Stimulated activated CD4-positive, alpha-beta T cell treated with anti-CD3 and anti-CD28 coated beads, Interleukin-1b, Interleukin-23, amount 100 ng/mL, for 1 hour (primary cell): ENCODE measurements at places on chromosomes 11 and 22.
A peak's percentile ranks its signal among the peaks of the same experiment; 100 is the strongest.

DNA sequence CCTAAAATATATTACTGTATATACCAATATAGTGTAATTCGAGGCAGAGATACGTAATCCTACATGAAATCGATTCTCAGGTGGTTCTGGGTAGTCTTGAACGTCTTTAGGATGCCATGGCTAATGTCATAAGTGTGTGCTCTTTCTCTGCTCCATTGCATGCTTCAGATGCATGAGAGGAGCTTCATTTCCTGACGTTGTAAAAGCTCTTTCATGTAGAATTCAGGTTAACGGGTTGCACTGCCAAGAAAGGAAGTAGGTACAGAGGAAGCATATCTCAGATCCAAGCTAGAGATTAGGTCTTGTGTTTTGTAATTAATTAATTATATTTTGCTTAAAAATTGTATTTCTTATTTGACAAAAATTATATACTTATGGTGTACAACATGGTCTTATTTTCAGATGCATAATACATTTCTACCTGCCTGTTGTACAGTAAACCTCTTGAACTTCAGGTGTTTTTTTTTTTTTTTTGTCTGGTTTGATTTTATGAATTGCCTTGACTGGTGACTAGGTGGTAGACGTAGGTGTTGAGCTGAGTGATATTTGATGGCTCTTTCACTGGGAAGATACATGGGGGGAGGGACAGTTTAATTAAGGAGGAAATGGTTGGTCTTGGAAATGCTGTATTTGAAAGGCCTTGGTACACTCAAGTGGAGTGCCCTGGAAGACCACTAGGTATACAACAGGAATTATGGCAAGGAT, 9.3 kb downstream of the NUP50 start:
- DNase-seq = no peak

DNA sequence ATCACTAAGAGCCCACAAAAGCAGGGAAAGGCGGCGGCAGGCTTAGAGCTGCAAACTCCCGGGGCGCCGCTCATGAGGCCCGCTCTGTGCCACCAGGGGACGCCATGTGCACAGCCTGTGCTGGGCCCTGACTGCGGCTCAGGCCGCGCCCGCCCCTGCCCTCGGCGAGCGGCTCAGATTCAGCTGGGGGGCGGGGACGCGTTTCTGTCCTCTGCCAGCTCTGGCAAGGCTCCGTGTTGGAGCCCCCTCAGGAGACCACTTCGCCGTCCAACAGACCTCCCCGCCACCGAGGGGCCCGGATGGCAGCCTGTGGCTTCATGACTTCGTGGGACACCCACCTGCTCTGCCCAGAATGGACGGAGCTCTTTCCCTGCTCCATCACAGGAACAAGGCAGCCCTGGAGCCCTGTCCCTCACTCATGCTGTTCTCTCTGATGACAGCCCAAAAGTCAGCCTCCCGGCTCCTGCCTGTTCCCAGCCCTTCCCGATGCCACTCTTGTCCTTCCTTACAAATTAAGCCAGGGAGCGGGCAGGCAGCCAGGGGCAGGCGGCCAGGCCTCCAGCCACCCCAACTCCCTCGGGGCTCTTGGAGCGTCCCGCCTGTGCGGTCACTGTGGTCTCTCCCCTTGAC, 69.1 kb downstream of the NAT10 start:
- peak; percentile 75 for DNase-seq

DNA sequence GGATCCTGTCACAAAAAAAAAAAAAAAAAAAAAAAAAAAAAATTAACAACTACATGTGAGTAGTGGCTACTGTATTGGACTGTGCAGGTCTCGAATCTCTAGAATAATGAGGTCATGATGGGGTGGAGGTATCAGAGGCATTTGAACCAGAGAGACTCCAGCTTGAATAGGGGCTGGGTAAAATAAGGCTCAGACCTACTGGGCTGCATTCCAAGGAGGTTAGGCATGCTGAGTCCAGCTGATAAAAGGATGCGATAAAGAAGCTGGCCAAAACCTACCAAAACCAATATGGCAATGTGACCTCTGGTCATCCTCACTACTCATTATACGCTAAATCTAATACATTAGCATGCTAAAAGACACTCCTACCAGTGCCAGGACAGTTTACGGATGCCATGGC, 5.9 kb upstream of the PACSIN3 start:
- no peak for DNase-seq

- DNase-seq = no peak
Observed at GRCh38 chr11:57410287-57410686, 16.6 kb downstream of the SLC43A3 start.

- no peak for DNase-seq
Observed at GRCh38 chr11:10930224-10930971, 72.5 kb upstream of the ZBED5 start.

- no peak for DNase-seq
Observed at GRCh38 chr11:86477495-86478155, 102.9 kb downstream of the CCDC81 start.

- no peak for DNase-seq
Observed at GRCh38 chr11:57742087-57742452, 779 bp downstream of the SELENOH start.

- no peak for DNase-seq
Observed at GRCh38 chr11:73195191-73196007, 22.7 kb upstream of the P2RY2 start.

- no peak for DNase-seq
Observed at GRCh38 chr11:87726506-87726905, 448.7 kb downstream of the RAB38 start.

DNA sequence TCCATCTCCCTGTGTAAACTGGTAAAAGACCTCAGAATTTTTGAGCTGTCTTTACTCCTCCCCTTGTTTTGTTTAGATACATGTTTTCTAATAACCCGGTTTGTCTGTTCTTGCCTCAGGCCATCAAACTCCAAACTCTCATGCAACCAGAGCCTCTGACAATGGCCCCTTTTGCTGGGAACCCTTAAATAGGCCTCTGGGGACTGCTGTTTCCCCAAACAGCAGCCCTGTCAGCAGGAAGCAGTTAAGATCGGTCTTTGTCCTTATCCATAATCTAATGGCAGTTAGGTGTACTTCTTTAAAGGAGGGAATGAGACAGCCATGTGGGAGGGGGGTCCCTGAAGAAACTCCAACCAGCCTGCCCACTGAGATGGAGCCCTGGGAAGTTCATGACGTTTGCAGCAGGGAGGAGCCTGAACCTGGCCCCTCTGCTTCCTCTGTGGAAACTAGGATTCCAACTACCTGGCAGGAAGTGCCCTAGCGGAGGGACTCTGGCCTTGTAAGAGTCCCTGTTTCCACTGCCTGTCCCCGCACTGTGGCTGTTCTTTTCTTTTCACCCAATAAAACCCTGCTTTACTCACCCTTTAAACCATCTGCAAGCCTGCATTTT, 1354.4 kb downstream of the LRRC4C start:
- no peak for DNase-seq

DNA sequence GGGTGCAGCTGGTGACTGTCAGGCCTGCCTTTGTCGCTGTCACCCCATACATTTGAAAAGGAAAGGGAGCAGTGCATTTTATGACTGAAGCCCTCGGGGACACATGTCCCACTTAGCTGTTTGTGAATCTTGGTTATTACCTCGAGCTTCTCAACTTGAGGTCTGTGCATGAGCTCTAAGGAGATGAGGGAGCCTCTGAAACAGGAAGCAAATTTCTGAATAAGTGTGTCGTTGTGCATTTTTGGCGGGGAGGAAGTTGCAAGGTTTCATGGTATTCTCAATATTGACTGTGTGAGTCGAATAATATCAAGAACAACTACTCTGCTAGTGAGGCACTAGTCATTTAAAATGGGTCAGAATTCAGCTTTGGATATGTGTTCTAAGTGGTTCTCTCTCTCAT, 149.7 kb upstream of the PLET1 start:
- no peak for DNase-seq

DNA sequence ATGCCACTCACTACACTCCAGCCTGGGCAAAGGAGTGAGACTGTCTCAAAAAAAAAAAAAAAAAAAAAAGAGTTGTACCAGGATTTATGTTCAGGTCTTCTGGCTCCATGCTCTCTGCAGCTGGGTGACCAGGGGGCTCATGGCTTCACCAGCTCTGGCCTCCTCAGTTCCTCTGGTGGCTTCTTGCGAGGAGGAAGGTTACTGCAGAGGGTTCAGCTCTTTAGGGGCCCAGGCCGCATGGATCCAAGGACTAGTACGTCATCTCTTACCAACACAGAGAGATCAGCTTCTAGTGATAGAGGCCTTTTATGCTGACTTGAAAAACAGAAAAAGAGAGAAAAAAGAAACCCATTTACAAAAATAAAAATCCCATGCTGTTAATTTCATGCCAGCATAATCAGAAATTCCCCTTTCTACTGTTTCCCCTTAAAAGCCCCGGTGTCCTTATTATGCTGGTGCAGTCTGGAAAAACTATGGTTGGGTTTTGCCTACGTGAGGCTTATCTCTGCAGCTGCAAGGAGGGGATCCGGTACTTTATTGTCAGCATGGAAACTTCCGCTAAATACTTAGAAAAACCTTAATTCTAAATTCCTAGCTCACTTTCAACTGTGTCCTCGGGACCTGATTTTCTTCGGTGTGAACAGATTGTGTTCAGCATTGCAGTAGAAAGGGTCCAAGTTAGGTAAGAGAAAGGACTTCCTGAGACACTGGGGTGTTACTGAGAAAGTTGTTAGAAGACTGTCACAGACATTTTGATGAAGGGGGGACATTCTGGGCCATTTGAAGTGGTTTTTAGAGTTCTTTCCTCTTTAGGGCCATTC, 13.7 kb downstream of the ZBTB16 start:
- no peak for DNase-seq

- no peak for DNase-seq
Observed at GRCh38 chr11:118128721-118129470, 23.7 kb downstream of the SCN4B start.

GRCh38 chr11:107017433-107018218, 650 bp downstream of the GUCY1A2 start:
- DNase-seq = no peak

- peak; percentile 44 for DNase-seq
Observed at GRCh38 chr22:46576556-46577367, 39.3 kb upstream of the CELSR1 start.

GRCh38 chr11:82718307-82718706, 15.4 kb downstream of the FAM181B start:
- no peak for DNase-seq
